ENCODE measurements at places on chromosomes 1 and 21.

DNA sequence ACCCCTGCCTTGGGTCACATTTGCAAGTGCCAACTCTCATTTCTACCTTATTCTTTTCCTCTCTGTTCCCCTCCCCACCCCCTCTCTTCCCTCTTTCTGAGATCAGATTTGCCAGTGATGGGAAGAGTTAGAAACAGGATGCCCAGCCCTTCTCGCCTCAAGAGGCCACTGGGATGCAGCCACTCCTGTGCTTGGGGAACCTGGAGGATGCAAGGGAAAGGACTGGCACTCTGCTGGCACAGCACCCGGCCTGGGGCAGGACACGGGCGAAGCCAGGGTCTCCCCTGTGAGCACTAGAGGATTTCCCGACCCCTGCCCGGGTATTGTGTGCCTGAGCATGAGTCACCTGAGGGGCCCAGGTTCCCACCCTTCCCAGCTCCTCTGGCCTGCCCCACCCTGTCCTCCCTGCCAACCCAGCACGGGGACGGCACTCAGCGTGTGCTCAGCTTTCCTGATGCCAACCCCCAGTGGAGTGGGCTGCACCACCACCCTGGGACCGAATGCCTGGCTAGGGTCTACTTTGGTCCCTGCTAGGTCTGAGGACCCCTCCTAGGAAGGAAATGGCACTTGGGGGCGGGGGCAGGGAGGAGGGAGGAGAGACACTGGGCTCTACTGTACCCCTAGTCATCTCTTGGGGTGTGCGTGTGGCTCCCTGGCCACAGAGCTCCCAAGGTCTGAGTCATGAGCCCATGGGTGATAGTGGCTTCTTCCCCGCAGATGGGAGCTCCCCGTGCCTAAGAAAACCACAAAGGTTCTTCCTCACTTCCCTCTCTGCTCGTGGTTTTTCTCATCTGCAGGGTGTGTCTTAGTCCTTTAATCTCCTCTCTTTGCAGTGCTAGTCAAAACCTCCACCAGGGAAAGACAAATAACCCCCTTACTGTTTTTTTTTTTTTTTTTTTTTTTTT lies 12.4 kb downstream of the LMNA start:
- peak; percentile 93 for DNase-seq

- no peak for DNase-seq
Observed at GRCh38 chr1:41672173-41672572, 187.7 kb upstream of the EDN2 start.

GRCh38 chr1:213057264-213058059 lies 6.4 kb downstream of the RPS6KC1 start:
- no peak for DNase-seq

GRCh38 chr1:47765236-47765635 lies 231.9 kb downstream of the TRABD2B start:
- no peak for DNase-seq

- DNase-seq = no peak
Observed at GRCh38 chr1:47756411-47756810, 240.8 kb downstream of the TRABD2B start.

DNA sequence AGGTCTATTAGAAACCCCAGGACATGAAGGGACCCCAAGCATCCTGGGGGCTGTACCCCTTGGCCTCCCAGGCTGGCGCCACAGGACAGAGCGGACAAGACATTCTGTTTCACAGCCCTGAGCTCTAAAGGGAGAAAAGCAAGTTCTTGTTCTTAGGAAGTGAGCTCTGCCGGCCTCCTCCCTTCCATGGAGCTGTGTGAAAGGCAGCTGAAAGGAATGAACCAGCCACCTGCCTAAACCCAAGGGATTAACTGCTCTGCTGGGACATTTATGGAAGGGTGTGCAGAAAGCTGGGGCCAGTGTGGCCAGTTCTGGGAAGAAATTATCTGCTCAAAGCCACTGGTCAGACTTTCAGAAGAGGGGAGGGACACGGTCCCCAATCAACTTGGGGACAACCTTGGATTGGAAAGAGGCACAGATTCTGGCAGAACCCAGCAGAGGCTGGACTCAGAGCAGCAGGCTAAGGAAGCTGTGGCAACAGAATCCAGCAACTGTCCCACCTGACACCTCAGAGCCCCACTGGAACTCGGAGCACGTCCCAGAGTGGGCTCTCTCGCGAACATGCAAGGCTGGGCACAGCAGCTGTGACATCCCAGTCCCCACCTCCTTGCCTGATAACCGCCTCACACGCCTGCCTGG lies 2.1 kb downstream of the KLHL21 start:
- DNase-seq = no peak

GRCh38 chr1:1985375-1986050 lies 18.1 kb downstream of the CFAP74 start:
- DNase-seq = no peak

DNA sequence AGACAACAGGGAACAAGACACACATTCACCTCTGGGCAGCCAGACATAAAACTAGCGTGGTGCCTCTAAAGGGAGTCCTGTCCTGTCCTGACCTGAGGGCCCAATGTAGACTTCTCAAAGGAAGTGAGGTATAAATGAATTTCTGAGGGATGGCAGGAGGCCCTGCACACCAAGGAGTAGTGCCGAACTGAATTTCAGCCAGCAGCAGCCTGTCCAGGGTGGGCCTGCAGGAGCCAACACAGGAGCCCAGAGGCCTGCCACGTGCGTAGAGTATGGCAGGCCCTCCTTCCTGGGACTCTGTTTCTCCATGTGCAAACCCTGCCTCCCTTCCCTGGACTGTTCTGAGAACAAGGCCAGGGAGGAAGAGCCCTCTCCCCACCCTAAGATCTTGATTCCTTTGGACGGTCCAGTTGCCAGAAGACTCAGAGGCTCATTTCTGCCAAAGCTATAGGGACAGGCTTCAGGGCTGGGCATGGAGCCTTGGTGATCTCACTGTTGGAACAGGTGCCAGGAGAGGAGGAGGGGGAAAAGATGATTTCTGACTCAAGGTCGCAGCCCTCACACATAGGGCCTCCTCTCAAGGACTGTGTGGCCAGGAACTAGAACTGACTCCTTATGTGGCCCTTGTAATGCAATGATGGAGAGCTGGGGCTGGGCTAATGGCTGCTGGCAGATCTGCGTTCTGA lies 1.8 kb upstream of the FABP3 start:
- no peak for DNase-seq

GRCh38 chr1:58104960-58105359 lies 441.6 kb downstream of the OMA1 start:
- DNase-seq = no peak

DNA sequence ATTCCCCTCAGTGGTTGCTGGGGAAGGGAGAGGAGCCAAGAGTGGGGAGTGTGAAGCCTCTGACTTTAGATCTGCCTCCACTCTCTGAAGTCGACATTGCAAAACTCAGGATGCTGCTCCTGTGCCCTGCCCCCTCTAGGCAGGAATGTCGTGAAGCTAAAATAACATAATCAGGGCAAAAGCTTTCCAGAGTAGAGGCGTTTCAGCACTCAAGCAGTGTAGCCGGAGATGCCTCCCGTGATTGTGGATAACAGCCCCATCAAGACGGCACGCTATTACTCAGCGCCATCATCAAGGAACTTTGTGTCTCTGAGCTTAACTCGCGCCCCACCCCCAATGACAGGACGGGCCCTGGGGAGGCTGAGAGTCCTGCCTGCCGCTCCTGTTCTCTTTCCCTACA lies 60.0 kb downstream of the FBXO2 start:
- DNase-seq = no peak

DNA sequence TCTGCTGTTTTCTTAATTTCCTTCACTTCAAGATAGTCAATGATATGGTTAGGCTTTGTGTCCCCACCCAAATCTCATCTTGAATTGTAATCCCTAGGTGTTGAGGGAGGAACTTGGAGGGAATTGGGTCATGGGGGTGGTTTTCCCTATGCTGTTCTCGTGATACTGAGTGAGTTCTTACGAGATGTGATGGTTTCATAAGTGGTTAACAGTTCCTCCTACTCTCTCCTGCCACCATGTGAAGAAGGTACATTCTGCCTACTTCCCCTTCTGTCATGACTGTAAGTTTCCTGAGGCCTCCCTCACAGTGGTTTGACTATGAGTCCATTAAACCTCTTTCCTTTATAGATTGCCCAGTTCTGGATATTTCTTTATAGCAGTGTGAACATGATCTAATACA lies 74.0 kb upstream of the SAMSN1 start:
- DNase-seq = peak; percentile 14

DNA sequence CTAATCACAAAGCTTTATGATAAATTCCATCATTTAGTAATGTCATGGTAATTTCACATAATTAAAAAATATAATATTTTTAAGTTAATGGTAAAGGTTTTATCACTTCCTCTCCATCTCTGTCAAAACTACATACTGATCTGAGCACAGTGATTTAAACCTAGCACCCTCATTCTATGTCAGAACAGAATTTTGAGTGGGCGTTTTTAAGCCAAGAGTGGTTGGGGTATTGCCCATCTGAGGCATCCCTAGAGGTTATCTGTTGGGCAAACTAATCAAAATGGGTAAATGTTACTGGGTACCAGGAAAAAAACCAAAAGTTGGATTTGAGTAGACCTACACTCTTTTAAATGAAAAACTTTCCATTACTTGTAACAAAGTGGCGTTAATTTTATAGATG lies 100.7 kb upstream of the GFI1 start:
- peak; percentile 73 for DNase-seq

GRCh38 chr1:117535821-117536220 lies 70.0 kb upstream of the TENT5C start:
- DNase-seq = no peak

DNA sequence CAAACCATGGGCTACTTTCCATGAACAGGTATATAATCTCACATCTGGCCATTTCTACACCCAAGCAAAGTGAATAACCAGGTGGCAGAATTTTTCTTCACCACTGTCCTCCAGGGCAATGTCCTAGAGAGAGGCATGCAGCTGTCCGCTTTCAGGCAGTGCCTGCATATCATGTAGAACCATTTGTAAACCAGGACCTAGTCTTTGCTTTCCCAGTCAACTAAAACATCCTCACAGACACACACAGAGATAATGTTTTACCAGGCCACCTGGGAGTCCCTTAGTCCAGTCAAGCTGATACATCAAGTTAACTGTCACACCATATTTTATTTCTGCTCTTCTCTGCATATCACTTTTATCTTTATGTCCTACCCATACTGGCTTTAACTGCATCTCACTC lies 26.2 kb downstream of the TNFSF18 start:
- DNase-seq = no peak

Data from T-helper 2 cell treated with Interferon-gamma antibody and Interleukin-4, amounts not matched to agents 5 μg/mL and 100 μg/mL, for 36 hours (primary cell).